ENCODE measurements at places on chromosomes 1 and 21. TPM values are rescaled to one million over a fixed set of nuclear protein-coding genes. Genes with fewer than 3 reads are reported as not detected.

HES2 gene
- total RNA-seq = 5.8 TPM

RCAN1 gene
- total RNA-seq = 113 TPM

HLX gene
- total RNA-seq = 0.35 TPM

NCAM2 gene
- total RNA-seq = 0.10 TPM

OR4F16 gene
- not detected for total RNA-seq

Data from renal cortical epithelial cell (primary cell).